ENCODE measurements at places on chromosomes 2 and 18. TPM values are rescaled to one million over a fixed set of nuclear protein-coding genes. Genes with fewer than 3 reads are reported as not detected.

- DNase-seq = no peak
Measured at GRCh38 chr18:6885992-6886796, 156.7 kb downstream of the ARHGAP28 start.

The ERBB4 gene
- not detected for total RNA-seq

The RNF152 gene
- 0.49 TPM for total RNA-seq

The SATB2 gene
- 0.49 TPM for total RNA-seq

The PTMA gene
- total RNA-seq = 2,208 TPM

- no peak for DNase-seq
Measured at GRCh38 chr2:123915380-123915779, 109.7 kb upstream of the CNTNAP5 start.

The GAD1 gene
- not detected for total RNA-seq

- no peak for DNase-seq
Measured at GRCh38 chr2:138962686-138963085, 182.5 kb upstream of the NXPH2 start.

The C2orf42 gene
- 42.9 TPM for total RNA-seq

- DNase-seq = no peak
Measured at GRCh38 chr18:48402953-48403352, 6.2 kb downstream of the ZBTB7C start.

The PFN4 gene
- 0.66 TPM for total RNA-seq

DNA sequence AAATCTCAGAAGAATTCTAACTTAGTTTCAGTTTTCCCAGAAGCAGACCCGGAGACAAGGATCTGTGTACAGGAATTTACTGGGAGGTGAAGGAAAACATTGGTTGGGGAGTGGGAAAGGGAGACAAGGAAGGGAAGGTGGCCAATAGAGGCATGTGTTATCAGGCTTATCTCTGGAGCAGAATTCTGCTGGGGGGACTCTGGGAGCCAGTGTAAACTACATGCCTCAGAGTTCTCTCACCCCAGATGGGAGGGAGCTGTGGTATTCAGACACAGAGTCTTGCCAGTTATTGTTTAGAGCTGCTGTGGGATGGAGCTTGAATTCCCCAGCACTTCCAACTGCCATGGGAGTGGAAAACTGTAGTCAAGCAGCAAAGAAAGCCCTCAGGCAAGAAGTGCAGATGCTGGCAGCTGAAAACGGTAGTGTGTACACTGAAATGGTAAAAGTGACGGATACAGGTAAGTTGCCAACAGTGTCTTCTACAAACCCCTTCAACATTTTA, 19.0 kb downstream of the DNPEP start:
- DNase-seq = no peak

- DNase-seq = peak; percentile 47
Measured at GRCh38 chr18:44729631-44730101, 49.0 kb downstream of the SETBP1 start.

DNA sequence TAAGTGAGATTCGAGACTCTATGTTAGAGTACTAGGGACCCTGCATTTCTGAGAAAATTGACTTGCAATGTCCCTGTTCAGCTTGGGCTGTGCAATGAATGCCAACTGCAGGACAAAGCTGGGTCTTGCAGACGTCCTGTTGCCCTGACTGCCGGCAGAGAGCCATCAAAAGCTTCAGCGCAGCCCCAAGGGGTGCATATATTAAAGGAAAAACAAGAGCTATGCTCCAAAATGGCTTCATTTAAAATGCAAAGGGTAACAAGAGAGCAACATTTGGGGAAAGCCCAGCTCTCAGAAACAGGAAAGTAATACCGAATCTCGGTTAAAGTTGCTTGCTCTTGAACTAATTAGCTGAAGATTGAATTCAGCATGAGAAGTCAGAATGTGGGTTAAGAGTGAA, 110.9 kb upstream of the PNPT1 start:
- no peak for DNase-seq

- no peak for DNase-seq
Measured at GRCh38 chr2:226414335-226414734, 385.3 kb downstream of the IRS1 start.

DNA sequence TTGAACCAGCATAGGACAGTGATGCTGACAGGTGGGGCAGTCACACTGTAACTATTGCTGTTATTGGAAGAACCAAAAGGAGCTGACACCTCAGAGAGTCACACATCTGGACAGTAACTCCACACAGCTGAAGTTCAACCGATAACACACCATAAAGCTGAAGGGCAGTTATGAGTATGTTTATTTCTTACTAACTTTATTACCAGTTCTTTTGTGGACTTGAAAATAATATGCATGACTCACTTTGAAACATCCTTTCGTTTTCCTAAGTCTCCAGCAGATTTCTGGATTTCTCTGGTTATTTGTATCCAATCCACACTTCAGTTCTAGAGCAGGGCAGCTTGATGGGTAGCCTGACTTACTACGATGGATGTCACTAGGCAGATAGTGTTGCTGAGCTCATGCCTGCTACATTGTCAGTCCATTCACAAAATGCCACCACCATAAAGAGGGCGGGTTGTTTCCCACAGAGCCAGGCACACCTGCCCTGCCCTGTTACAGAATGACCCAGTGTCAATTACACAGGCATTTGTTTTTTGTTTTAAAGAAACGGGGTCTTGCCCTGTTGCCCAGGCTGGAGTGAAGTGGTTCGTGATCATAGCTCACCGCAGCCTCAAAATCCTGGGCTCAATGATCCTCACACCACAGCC, 8.4 kb upstream of the AGBL5 start:
- DNase-seq = no peak

DNA sequence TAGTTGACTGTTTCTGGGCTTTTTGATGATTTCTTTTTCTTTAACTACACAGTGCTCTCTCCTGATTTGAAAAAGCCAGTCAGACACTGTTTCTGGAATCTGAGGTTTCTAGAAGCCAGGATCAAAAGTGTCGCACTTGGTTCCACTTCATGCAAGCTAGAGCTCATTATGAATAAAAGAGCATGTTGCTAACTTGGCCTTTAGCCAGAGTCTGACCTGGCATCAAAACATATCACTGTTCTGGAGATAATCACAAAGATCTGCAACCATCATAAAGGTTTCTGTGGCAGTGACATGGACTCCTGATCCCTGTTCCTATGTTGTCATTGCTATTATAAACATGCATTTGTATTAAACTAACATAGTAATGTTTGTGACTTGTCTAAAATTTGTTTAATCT, 76.1 kb upstream of the MAPRE2 start:
- no peak for DNase-seq

- no peak for DNase-seq
Measured at GRCh38 chr2:112335600-112335999, 60.2 kb downstream of the ZC3H6 start.

GRCh38 chr2:169362118-169362893, at the start of gene LRP2:
Gene LRP2, minus strand, starts transcription at chr2:169362534. Its CDS starts 135 bp downstream, at chr2:169362399.
- DNase-seq = peak; percentile 53

The NDC80 gene
- 3.9 TPM for total RNA-seq

GRCh38 chr2:215773728-215774127, 239.6 kb downstream of the MREG start:
- DNase-seq = no peak
